ENCODE measurements at places on chromosomes 6 and 20.
A peak's percentile ranks its signal among the peaks of the same experiment; 100 is the strongest.

GRCh38 chr6:149438855-149439254 lies 38.8 kb downstream of the SUMO4 start:
- DNase-seq, result no peak

DNA sequence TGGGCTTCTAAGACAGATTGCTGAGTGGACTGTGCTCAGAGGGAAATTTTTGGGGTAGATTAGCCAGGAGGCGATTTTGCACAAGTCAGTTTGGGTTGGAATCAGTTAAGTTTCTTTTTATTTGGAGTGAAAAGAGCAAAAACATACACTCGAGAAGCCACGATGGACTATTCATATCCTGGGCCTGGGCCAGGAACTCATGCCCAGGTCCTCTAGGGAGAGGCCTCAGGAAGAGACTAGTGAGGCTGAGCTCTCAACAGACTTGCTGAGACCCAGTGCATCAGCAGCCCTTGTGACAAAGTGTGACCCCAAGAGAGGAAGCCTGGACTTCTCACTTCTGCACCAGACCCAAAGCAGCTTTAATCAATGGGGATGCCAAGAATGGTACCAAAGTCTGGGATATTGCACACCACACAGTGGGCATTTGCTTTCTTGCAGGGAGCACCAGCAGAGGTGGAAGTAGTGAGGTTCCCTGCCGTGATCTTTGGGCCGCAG lies 61.6 kb upstream of the MAFB start:
- no peak for DNase-seq

GRCh38 chr6:17349427-17349826 lies 44.0 kb upstream of the CAP2 start:
- no peak for DNase-seq

- no peak for DNase-seq
These were observed 165.9 kb upstream of the KCNK16 start for GRCh38 chr6:39488255-39488879.

- no peak for DNase-seq
These were observed 81.4 kb downstream of the MCHR2 start for GRCh38 chr6:99912657-99913056.

GRCh38 chr6:52551483-52552277 lies 25.2 kb downstream of the TRAM2 start:
- peak; percentile 37 for DNase-seq

GRCh38 chr20:45963059-45964005 lies 8.7 kb downstream of the ZNF335 start:
- DNase-seq, result no peak

GRCh38 chr6:134544737-134545136 lies 226.8 kb upstream of the SGK1 start:
- no peak for DNase-seq

DNA sequence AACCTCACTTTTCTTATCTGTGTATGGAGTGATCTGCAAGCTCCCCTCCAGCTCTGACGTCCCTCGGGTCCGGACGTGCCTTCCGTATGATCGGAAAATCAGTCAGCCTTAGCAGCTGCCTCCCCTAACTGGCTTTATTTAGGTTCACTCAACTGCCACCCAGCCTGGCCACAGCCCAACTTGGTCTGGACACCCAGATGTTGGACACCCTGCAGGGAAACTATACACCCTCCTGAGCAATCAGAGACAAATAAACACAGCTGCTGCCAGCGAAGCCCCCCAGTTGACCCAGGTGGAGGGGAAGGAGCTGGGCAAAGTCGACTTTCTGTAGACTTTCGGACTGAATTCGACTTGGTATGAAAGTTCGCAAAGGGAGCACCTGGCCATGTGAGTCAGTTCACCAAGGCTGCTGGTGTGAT lies 28.9 kb downstream of the TBC1D7 start:
- DNase-seq, result no peak

DNA sequence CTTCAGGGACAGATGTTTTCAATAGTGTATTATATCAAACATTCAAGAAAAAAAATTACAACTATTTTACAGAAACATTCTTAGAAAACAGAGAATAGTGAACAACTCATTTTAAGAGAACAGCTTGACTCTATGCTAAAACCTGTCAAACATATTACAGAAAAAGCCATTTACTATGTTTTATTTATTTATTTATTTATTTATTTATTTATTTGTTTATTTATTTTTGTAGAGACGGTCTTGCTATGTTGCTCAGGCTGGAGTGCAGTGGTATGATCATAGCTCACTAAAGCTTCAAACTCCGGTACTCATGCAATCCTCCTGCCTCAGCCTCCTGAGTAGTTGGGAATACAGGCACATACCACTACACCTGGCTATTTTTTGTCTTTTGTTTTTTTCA lies 317.9 kb upstream of the HTR1E start:
- DNase-seq, result no peak

- DNase-seq, result no peak
These were observed 57.2 kb upstream of the IRAK1BP1 start for GRCh38 chr6:78810146-78810545.

DNA sequence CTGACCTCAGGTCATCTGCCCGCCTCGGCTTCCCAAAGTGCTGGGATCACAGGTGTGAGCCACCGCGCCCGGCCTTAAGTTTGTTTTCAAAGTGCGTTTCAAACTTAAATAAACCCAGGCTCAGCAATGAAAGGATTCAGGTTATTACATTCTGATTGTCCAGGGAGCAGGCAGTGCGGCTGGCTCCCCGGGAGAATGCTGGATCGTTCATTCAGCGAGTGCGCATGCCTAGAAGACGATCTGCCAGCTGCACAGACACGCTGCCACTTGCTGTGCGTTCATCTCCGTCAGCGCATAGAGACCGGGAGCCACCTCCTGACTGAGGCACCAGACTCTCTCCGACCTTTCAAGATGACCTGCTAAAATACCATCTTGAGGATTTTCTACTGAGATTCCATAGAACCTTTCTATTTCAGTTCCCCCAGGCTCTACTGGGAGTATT lies 163.9 kb upstream of the ZNF217 start:
- DNase-seq, result no peak

- no peak for DNase-seq
These were observed 133.5 kb upstream of the TSHZ2 start for GRCh38 chr20:52838510-52839241.

- DNase-seq, result no peak
These were observed 770 bp downstream of the ULBP3 start for GRCh38 chr6:150068151-150068550.

DNA sequence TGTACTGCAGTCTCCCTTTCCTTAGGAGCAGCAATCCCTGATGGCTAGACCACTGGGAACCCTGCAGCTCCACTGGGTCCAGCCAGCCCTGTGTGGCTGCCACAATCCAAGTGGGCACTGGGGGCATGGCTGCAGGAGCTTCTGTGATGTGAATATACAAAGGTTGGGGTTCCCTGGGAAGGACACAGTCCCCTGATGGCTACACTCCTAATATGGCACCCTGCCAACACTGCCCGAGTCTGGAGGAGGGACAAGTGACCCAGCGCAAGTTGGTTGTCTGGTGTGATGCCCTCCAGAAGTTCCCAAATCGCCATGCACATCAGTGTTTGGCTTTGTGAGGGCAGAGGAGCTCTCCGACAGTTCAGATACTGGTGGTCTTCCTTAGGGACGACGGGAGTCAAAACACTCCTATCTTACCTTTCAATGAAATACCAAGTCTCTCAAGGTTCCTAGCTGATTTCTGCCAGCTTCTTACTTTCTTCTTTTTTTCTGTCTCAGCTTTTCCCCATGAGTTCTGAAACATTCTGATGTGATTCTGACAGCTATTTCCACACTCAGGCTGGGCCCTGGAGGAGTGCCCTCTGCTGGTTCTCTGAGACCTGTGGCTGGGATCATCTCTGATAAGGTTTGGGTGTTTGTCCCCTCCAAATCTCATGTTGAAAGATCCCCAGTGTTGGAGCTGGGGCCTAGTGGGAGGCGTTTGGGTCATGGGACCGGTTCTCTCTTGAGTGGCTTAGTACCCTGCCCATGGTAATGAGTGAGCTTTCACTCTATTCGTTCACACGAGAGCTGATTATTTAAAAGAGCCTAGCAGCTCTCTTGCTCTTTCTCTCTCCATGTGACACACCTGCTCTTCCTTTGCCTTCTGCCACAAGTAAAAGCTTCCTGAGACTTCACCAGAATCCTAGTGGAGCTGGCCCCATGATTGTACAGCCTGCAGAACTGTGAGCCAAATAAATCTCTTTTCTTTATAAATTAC lies 15.5 kb upstream of the ZFP57 start:
- DNase-seq, result no peak

GRCh38 chr6:166556336-166556735 lies 30.1 kb downstream of the RAMACL start:
- DNase-seq, result no peak
